ENCODE measurements at places on chromosomes 11 and 22. TPM values are rescaled to one million over a fixed set of nuclear protein-coding genes. Genes with fewer than 3 reads are reported as not detected.

- H3K27ac ChIP-seq = no peak overlapping the region
- peaks cover under 1% of the 10 kb centered on the region for H3K4me1 ChIP-seq
- H3K27me3 ChIP-seq = no peaks in the 10 kb centered on the region
- no peak overlapping the region for H3K4me3 ChIP-seq
These were observed 7.5 kb downstream of the ZNF74 start for GRCh38 chr22:20401376-20402014.

- no peak overlapping the region for H3K27ac ChIP-seq
- H3K4me1 ChIP-seq = no peaks in the 10 kb centered on the region
- no peaks in the 10 kb centered on the region for H3K36me3 ChIP-seq
- DNase-seq = no peak
These were observed 30.0 kb upstream of the RFPL3 start for GRCh38 chr22:32327596-32328171.

DNA sequence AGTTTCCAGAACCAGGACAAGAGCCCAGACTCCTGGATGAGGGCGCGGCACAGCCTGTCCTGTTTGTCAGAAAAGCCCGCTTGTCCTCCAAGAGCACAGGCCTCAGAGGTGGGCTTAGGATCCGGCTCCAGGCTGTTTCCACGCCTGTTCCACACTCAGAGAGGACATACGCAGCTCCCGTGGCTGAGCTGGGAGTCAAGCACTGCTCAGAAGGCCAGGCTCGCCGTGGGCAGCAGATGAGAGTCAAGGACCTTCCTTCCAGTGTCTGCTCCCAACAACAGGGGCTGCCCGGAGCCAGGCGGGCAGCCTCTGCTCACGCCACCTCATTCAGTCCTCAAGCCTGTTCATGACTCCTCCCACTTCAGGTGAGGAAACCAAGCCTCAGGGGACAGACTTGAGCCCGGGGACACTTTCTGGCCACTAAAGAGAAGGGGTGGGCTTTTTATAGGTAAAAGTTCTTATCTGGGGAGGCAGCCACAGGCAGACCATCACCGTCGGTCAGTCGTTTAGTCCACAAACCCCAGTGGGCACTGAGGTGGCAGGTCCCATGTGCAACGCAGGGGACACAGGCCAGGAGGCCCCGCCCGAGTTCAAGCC is 3.8 kb downstream of the CYB5R3 start:
- H3K4me1 ChIP-seq = peaks cover 37% of the 10 kb centered on the region
- H3K27ac ChIP-seq = peak overlapping the region; percentile 94
- H3K27me3 ChIP-seq = no peaks in the 10 kb centered on the region

DNA sequence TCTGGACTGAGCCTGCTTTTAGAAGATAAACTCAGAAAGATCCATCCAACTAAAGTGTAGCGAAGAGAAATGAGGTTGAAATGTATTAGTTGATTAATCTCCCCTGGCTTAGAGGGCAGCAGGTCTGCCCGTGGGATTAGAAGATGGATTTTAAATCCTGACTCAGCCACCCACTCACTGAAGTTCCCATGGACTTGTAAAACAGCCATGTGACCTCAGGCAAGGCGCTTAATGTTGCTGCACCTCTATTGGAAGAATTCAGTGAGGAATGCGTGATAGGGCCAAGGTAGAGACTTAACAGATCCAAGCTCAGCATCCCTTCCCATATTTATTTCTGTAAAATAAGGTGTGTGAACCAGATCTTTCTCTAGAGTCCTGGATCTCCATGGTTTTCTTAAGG is 45.1 kb upstream of the ELF5 start:
- no peak overlapping the region for H3K27ac ChIP-seq
- DNase-seq = peak; percentile 4
- no peaks in the 10 kb centered on the region for H3K36me3 ChIP-seq
- no peaks in the 10 kb centered on the region for H3K4me1 ChIP-seq
- peaks cover 20% of the 10 kb centered on the region for H3K27me3 ChIP-seq

- H3K4me1 ChIP-seq = no peaks in the 10 kb centered on the region
- no peak overlapping the region for H3K4me3 ChIP-seq
- DNase-seq = no peak
- H3K27me3 ChIP-seq = no peaks in the 10 kb centered on the region
- H3K27ac ChIP-seq = no peak overlapping the region
- H3K36me3 ChIP-seq = no peaks in the 10 kb centered on the region
These were observed 1042.8 kb downstream of the BRD1 start for GRCh38 chr22:48784701-48785503.

GRCh38 chr11:117855186-117855845 is 21.1 kb downstream of the FXYD6 start:
- H3K4me3 ChIP-seq = no peak overlapping the region
- H3K27ac ChIP-seq = no peak overlapping the region
- no peaks in the 10 kb centered on the region for H3K4me1 ChIP-seq
- DNase-seq = no peak
- H3K27me3 ChIP-seq = no peaks in the 10 kb centered on the region

GRCh38 chr11:66546368-66546965 is at the start of gene ACTN3:
TSS of gene ACTN3 (plus strand) at chr11:66546903. CDS start at chr11:66546938, 35 bp downstream.
- H3K36me3 ChIP-seq = no peaks in the 10 kb centered on the region
- peak within 1 kb of the TSS; percentile 91 for H3K4me3 ChIP-seq
- DNase-seq = peak; percentile 36
- H3K27me3 ChIP-seq = no peaks in the 10 kb centered on the region
- H3K27ac ChIP-seq = peak within 1 kb of the TSS; percentile 44
- H3K4me1 ChIP-seq = peaks cover 15% of the 10 kb centered on the region

The HBG2 gene
- polyA plus RNA-seq = not detected

The VWCE gene
- 0.70 TPM for polyA plus RNA-seq

DNA sequence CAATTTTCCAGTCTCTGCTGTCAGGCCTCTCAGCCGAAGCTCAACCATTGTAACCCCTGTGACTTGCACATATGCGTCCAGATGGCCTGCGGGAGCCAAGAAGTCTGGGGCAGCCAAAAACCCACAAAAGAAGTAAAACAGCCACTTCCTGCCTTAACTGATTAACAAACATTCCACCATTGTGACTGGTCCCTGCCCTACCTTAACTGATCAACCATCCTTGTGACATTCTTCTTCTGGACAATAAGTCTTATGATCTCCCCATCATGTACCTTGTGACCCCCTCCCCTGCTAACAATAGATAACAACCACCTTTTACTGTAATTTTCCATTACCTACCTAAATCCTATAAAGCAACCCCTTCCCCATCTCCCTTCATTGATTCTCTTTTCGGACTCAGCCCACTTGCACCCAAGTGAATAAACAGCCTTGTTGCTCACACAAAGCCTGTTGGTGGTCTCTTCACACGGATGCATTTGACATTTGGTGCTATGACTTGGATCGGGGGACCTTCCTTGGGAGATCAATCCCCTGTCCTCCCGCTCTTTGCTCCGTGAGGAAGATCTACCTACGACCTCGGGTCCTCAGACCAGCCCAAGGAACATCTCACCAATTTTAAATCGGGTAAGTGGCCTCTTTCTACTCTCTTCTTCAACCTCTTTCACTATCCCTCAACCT is 1.3 kb upstream of the NDUFC2 start:
- H3K36me3 ChIP-seq = no peaks in the 10 kb centered on the region
- no peak overlapping the region for H3K27ac ChIP-seq
- H3K4me3 ChIP-seq = no peak overlapping the region
- no peaks in the 10 kb centered on the region for H3K27me3 ChIP-seq

GRCh38 chr11:123202155-123203151 is 7.4 kb upstream of the CLMP start:
- H3K27me3 ChIP-seq = no peaks in the 10 kb centered on the region
- H3K4me1 ChIP-seq = peaks cover 37% of the 10 kb centered on the region
- peak; percentile 56 for DNase-seq
- H3K27ac ChIP-seq = peak overlapping the region; percentile 29
- H3K36me3 ChIP-seq = no peaks in the 10 kb centered on the region

The C11orf87 gene
- 0.94 TPM for polyA plus RNA-seq

DNA sequence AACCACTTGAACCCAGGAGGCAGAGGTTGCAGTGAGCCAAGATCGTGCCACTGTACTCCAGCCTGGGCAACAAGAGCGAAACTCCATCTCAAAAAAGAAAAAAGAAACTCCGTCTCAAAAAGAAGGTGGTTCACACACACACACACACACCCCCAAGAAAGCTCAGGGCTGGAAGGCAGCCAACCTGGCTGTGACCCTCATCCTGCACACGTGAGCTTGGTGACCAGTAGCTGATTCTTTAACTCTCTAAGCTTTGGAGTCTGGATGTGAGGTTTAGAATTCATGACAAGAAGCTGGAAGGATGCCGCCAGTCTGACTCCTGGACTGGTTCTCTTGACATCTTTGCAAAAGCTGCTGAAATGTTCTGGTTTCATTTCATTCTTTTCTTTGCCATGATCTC is 1.9 kb upstream of the RNH1 start:
- no peaks in the 10 kb centered on the region for H3K27me3 ChIP-seq
- DNase-seq = no peak
- peaks cover 12% of the 10 kb centered on the region for H3K4me1 ChIP-seq

- peak; percentile 90 for DNase-seq
- H3K36me3 ChIP-seq = no peaks in the 10 kb centered on the region
- peak overlapping the region; percentile 48 for H3K27ac ChIP-seq
- H3K4me1 ChIP-seq = peaks cover 32% of the 10 kb centered on the region
- H3K27me3 ChIP-seq = no peaks in the 10 kb centered on the region
- peak overlapping the region; percentile 61 for H3K4me3 ChIP-seq
These were observed 17.5 kb downstream of the KCNJ5 start for GRCh38 chr11:128908391-128909246.

GRCh38 chr11:24870048-24870447 is 373.2 kb downstream of the LUZP2 start:
- no peak overlapping the region for H3K4me3 ChIP-seq
- no peak overlapping the region for H3K27ac ChIP-seq
- DNase-seq = no peak
- H3K4me1 ChIP-seq = no peaks in the 10 kb centered on the region
- no peaks in the 10 kb centered on the region for H3K36me3 ChIP-seq
- no peaks in the 10 kb centered on the region for H3K27me3 ChIP-seq

DNA sequence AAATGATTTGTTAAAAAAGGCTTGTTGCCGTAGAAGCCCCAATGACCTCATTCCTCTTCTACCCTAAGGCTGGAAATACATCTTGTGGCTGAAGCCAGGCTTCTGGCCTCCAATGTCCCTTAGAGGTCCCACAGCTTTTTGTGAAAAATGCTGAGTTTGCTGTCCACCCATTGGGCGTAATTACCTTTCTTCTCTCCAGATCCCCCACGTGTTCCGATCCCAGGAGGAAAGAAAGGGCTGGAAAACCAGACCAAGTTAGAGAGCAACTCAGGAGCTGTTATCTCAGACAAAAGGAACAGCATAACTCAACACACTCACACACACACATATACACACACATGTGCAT is 154.2 kb downstream of the MIAT start:
- peak overlapping the region; percentile 55 for H3K27ac ChIP-seq
- no peaks in the 10 kb centered on the region for H3K36me3 ChIP-seq
- no peak overlapping the region for H3K4me3 ChIP-seq
- H3K27me3 ChIP-seq = no peaks in the 10 kb centered on the region
- H3K4me1 ChIP-seq = peaks cover 14% of the 10 kb centered on the region

- peaks cover 6% of the 10 kb centered on the region for H3K36me3 ChIP-seq
- H3K4me1 ChIP-seq = peaks cover 13% of the 10 kb centered on the region
- no peak overlapping the region for H3K4me3 ChIP-seq
- DNase-seq = no peak
- no peak overlapping the region for H3K27ac ChIP-seq
These were observed 167.2 kb downstream of the SWAP70 start for GRCh38 chr11:9831122-9831521.

- H3K4me1 ChIP-seq = peaks cover 12% of the 10 kb centered on the region
- no peak within 1 kb of the TSS for H3K27ac ChIP-seq
- H3K36me3 ChIP-seq = no peaks in the 10 kb centered on the region
- no peak for DNase-seq
- no peak within 1 kb of the TSS for H3K4me3 ChIP-seq
These were observed at the start of the genes C11orf21 and TSPAN32 for GRCh38 chr11:2301631-2302305. TSS of gene C11orf21 (minus strand) at chr11:2301918. CDS start at chr11:2301808, 110 bp downstream. TSS of gene TSPAN32 (plus strand) at chr11:2302013. CDS start at chr11:2302150, 137 bp downstream.

DNA sequence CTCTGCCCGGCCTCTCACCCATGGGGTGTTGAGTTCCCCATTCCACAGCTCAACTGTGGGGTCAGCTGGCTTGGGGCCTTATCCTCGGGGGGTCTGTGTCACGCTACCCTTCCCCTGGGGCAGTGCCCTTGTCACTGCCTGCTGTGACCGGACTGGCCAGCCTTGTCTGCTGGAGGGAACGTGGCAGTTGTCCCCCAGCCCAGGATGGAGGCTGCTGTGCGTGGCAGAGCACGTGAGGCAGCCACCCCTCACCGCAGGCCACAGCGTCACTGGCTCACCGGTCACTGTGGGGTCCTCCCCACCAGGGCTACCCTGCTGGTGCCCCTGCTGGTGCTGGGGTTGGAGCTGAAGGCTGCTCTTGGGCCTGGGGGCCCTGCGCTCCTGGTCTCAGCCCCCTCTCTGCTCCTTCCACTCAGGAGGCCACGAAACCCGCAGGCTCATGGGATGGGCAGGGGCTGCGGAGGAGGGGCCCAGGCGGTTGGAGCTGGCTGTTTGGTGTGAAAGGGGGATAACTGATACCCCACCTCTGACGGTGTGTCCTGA is 13.4 kb downstream of the BRSK2 start:
- H3K36me3 ChIP-seq = no peaks in the 10 kb centered on the region
- H3K27me3 ChIP-seq = no peaks in the 10 kb centered on the region
- no peak for DNase-seq
- no peak overlapping the region for H3K4me3 ChIP-seq
- no peaks in the 10 kb centered on the region for H3K4me1 ChIP-seq

- no peak for DNase-seq
- H3K27me3 ChIP-seq = peaks cover 26% of the 10 kb centered on the region
- H3K27ac ChIP-seq = no peak overlapping the region
- H3K4me3 ChIP-seq = no peak overlapping the region
- no peaks in the 10 kb centered on the region for H3K36me3 ChIP-seq
These were observed 10.2 kb downstream of the SLC25A1 start for GRCh38 chr22:19168088-19168890.

DNA sequence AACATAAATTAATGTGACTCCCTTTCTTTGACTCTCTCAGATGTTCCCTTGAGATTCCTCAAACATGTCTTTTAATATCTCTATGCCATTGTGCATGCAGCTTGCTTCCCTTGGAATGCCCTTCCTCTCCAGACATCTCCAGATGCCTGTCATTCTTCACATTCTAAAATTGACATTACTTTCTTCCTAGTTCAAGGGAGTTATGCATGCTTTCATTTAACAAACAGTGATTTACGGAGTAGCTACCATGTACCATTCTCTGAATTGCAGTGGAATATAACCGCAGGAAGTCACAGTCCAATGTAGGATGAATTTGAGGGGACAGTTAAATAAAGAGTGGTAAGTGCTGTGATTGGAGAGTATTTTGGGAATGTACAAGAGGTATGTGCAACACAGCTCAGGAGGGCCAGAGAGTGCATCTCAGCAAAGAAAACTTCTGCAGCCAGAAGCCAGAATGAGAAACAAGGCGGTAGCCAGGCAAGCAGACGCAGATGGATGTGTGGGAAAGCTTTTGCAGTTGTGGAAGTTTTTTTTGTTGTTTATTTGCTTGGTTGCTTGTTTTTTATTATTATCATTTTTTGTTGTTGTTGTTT is 18.7 kb downstream of the MMP10 start:
- peak; percentile 20 for DNase-seq
- peaks cover 35% of the 10 kb centered on the region for H3K4me1 ChIP-seq
- H3K4me3 ChIP-seq = no peak overlapping the region
- peaks cover 16% of the 10 kb centered on the region for H3K27me3 ChIP-seq
- no peaks in the 10 kb centered on the region for H3K36me3 ChIP-seq

The MS4A4A gene
- polyA plus RNA-seq = not detected

The KLHL35 gene
- polyA plus RNA-seq = 6.3 TPM

Data from GM23248 (cell line).